ENCODE measurements at places on chromosomes 6 and 20.

DNA sequence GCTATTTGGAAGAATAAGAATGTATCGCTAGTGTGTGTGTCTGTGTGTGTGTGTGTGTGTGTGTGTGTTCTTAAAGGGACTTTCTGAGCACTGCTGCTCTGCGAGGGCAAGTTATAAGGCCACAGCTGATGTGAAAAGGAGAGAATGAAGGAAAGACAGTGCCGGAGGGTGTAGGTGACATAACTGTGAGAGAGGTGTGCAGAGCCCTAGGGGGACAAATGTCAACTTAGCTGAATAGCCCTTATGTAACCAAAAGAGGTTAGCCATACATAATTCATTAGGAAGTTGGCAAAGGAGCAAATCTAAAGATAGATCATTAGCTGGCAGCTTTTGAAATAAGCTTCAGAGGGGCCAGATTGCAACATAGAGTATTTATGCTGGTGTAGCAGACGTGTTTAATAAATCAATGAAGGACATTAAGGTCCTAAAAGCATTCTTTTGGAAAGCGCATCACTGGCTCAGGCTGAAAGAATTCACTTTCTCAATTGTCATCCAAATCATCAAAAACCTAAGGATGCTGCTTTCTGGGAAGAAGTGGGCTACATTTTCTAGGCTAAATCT is 81.0 kb downstream of the NDUFAF5 start:
- DNase-seq = no peak

DNA sequence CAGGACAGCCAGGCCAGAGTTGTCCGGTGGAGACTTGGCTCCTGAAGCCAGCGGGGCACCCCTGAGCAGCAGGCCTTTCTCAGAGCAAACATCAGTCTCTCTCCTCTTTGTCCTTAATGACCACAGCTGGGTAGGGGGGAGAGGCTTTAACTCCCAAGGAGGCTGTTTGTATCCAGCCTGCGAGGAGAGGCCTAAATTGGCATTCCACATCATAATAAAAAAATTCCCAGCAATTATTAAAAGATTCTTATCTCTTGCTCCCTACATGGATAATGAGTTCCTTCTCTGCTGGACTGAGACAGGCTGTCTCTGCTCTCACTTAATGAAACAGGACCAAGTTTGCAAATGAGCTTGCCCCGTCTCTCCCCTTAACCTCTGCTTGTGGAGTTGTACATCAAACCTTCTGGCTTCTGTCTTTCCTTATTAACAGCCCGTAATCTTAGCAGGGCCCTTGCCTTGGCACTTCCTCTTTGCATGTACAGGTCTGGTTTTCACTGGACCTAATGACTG is 838.2 kb downstream of the MAFB start:
- DNase-seq = no peak

DNA sequence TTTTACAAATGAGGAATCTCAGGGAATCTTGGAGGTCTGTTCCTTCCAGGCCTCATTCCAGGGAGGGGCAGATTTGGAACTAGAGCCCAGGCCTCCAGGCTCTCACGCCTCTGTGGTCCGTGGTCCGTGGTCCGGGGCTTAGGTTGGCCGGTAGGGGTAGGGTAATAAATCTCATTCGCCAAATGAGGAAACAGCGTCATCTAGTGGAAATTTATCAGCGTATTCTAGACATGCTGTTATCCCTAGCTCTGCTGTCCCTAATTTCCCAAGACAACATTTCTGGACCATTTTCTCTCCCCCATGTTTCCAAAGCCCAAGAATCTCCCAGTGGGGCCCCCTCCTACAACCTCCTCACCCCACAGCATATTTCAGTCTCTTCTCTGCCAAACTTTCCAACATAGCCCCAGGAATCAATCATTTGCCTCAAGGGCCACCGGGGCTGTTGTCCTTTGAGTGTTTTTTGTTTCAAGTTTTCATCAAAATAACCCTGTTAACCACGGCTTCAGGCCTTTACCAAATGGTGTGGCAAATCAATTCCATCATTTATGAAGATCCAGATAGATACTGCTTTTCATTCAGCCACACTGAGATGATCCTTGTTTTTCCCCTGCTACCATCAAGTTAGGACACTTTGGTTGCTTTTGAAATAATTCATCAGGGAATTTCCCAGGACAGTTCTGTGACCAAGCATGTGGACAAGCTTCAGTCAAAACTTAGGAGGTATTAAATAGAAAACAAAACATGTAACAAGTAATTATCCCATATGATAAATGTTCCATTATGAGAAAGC is 126.8 kb downstream of the ALDH8A1 start:
- DNase-seq = peak; percentile 73

DNA sequence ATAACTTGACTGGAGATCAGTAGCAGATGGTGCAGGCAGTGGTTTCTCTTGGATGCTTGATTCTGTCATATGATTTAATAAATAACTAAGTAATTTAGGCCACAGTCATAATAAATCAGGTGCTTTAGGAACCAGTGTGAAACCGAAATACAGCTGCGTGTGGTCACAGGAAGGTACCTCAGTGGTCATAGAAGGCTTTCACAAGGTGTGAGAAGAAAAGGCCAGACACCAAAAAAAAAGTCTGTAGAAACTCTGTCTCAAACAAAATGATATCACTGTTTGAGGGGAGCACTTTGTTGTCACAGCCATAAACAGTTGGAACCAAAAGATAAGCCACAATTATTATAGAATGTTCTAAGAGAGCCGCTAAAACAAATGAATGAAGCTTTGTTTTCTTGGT is 56.5 kb downstream of the ARMC2 start:
- no peak for DNase-seq

- no peak for DNase-seq
Observed at GRCh38 chr6:113115196-113115595, 741.9 kb upstream of the MARCKS start.

DNA sequence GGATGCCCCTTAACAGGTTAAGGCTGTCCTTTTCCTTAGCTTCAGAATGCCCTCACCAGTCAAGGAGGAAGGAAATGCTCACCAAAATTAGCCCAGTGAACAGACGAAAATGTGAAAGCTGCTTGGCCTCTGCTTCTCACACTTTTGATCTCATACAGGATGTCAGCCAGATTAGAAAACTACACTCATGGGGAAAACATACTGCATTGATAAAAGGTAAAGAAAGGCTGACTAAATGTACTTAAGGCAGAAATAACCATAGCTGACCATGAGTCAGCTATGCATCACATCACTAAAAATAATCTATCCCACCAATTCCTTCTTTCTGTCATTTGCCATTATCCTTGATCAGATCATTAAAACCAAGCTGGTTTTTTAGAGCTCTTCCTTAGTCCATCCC is 198.4 kb upstream of the TENT5A start:
- DNase-seq = no peak

GRCh38 chr20:34295284-34295683 is 7.9 kb downstream of the AHCY start:
- DNase-seq = peak; percentile 15

GRCh38 chr6:145199961-145200360 is 535.4 kb downstream of the EPM2A start:
- no peak for DNase-seq

DNA sequence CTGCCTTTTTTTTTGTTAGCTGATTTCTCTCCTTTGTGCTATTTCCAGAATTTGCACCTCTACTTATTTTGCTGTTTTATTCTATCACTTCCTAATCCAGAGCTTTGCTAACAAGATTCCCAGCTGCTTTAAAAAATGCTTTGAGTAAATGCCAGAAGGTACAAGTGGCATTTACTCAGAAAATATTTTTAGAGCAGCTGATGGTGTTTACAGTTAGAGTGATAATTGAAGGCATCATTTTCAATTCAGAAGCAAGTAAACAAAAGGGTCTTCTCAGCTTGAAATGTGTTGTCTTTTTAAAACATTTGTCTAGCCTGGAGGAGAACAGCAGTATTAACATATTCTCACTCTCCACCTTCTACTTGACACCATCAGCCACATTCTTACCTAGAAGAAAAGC is 99.9 kb downstream of the OTOR start:
- DNase-seq = no peak

- no peak for DNase-seq
Observed at GRCh38 chr6:135527116-135527959, 29.8 kb upstream of the AHI1 start.

- no peak for DNase-seq
Observed at GRCh38 chr6:14888575-14889000, 357.3 kb upstream of the JARID2 start.

DNA sequence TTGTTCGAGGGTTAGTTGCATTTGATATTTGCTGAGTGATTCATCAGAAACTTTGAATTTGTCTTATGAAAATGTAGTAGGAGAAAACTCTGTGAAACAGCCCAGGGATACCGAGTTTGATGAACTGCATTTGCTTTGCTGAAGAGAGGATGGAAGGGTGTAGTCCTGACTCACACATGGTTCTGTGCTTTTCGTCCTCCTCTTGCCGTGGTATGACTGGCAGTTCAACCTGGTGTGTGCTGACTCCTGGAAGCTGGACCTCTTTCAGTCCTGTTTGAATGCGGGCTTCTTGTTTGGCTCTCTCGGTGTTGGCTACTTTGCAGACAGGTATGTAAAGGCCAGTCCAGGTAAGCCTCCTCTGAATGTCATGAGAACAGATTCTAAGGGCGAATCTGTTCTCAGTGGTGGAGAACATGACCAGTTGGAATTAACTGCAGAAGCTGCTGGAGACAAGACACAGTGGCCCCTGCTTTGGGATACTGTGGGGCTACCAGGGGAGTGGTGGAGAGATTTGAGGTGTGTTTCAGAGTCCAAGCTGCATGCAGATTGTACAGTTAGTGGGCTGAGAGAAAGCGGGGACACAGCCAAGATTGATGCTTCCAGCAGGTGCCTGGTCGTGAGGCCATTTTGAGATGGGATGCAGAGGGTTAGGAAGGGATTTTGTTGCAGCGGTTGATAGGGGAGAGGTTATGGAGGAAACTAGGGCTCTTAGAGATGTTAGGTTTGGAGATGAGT is 8.4 kb downstream of the SLC22A1 start:
- DNase-seq = no peak

DNA sequence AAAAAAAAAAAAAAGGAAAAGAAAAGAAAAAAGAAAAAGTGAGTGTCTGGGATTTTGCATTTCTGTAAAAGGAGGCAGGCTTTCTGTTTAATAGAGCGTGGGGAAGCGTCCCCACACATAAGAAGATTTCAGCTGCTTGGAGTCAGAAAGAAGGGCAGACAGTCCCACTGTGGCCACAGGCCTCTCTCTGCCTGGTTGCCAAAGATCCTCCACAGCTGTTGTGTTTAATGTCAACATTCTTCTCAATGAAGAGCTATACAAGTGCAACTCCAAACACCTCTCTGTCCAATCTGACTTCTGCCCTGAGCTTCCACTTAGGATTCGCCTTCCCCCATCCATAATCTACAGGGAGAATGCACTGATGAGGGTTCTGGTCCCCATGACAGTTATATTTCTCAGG is 64.3 kb upstream of the MLN start:
- DNase-seq = no peak

DNA sequence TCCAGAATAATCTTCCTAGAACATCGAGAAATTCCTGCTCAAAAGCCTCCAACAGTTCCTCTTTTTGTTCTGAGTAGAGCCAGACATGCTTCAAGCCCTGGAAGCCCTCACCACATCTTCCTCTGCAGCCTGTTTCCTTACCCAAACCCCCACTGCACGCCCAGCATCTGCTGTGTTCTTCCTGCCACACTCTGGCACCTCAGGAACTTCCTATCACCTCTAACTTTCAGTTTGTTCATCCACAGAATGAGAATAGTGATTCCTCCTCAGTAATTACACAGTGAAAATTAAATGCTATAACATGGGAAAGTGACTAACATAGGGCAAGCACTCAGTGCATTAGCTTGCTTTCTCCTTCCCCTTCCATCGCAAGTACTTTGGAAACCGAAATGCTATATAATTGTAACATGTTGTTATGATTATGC is 26.3 kb downstream of the C6orf89 start:
- no peak for DNase-seq

DNA sequence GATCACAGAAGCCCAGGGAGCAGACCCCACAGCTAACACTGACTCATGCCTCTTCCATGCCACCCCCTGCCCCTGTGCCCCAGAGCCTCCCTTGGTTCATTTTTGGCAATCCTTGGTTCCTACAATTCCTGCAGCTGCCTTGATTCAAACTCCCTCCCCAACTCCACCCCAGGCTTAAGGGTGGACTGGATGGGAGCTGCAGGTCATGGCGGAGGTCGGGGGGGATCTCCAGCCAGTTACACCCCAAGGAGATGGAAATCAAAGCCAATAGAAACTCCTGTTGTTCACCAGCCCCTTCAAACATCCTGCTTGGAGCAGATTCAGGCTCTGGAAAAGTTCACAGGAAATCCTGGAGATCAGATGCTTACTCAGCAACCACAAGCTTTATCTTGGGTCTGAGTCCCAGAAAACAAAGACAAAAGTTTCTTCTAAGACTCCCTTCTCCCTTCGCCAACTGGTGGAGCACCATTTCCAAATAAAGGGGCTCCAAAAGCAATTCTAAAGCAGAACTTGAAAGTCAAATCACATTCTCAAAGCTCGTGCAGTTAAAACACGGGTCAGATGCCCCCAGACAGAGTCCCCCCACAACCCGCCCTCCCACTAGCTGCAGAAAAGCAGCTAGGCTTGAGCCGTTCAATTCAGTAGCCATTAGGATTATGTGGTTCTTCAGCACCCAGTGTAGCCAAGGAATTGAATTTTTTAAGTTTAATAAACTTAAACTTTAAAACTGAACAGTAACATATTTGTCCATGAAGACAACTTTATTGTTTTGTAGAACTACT is 149.5 kb downstream of the ANKRD60 start:
- DNase-seq = no peak

DNA sequence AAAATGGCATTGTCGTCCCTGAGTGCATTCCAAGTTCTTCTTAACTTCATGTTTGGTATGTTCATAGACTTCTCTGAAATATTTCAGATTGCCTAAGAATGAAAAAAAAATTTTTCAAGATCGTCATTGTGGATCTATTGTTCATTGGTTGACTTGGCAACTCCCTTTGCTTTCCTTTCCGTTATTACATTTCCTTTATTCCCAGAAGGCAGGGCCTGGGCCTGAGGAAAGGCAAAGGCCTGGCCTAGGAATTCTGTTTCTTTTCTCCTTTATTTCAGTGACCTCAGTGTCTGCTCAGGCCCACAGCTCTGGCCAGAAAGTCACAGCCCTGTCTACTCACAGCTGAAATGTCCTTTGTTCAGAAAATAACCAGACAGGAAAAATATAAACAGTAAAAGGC is 401.6 kb upstream of the PLCB4 start:
- no peak for DNase-seq

DNA sequence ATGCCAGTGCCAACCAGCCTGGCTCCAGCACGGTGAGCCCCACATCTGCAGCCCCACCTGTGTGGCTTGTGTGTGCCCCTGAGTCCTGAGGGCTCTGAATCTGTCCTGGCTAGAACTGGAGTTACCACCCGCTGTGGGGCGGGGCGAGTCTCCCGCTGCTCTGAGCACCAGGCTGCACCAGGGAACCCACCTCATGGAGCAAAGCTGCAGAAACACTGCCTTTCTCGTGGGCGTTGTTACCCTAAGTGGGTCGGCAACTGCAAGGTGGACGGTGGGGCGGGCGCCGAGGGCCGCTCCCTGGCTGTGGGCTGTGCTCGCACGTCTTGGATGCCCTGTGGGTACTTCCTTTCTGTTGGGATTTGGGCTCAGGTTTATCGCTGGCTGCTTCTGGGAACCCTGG is 12.7 kb upstream of the ZBTB46 start:
- DNase-seq = no peak
